ENCODE measurements at places on chromosomes 3 and 15. TPM values are rescaled to one million over a fixed set of nuclear protein-coding genes. Genes with fewer than 3 reads are reported as not detected.

GRCh38 chr15:61318802-61319525, 89.9 kb upstream of the RORA start:
- no peaks in the 10 kb centered on the region for H3K4me1 ChIP-seq
- H3K4me3 ChIP-seq, result no peak overlapping the region
- no peaks in the 10 kb centered on the region for H3K27me3 ChIP-seq
- no peak for DNase-seq

Gene IDH3A
- 41.7 TPM for total RNA-seq

Gene GOLGA6D
- total RNA-seq, result not detected

GRCh38 chr3:61522060-61522459, 39.3 kb upstream of the PTPRG start:
- H3K36me3 ChIP-seq, result no peaks in the 10 kb centered on the region
- no peak for DNase-seq
- H3K27ac ChIP-seq, result no peak overlapping the region
- H3K4me1 ChIP-seq, result no peaks in the 10 kb centered on the region
- no peak overlapping the region for H3K4me3 ChIP-seq

DNA sequence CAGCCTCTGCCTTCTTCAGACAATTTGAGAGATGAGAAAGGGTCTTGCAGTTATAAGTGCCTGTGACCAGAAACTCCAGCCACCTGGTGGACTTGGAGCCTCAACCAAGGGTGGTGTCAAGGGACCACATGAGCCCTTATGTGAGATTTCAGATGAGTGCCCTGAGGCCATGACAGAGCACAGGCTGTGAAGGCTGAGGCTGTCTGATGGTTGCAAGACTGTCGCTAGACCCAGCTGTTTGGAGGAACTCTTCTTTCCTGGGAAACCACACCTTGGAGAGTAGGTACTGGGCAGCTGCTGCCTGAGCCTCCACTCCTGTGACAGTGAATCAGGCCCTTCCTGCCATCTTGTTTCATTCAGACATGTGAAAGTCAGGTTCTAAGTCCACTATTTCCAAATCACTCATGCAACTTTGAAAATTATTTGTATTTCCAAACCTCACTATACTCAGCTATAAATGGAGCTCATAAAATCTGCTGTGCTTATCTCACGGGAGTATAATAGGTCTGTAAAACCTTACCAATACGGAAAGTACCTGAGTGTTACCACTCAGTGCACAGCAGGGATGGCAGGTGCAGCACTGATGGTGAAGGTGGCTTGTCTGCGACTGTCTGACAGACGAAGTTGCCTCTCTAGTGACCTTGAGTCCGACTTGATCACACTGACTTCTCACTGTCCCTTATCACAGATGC, 99.4 kb downstream of the RPL39L start:
- H3K36me3 ChIP-seq, result peaks cover 6% of the 10 kb centered on the region
- H3K4me3 ChIP-seq, result no peak overlapping the region

- no peaks in the 10 kb centered on the region for H3K36me3 ChIP-seq
- H3K4me1 ChIP-seq, result no peaks in the 10 kb centered on the region
- H3K27ac ChIP-seq, result no peak overlapping the region
- DNase-seq, result no peak
- H3K4me3 ChIP-seq, result no peak overlapping the region
- no peaks in the 10 kb centered on the region for H3K27me3 ChIP-seq
These were observed 713.3 kb upstream of the GBE1 start for GRCh38 chr3:82474711-82475110.

Gene C3orf80
- total RNA-seq, result 0.30 TPM

Gene VGLL3
- total RNA-seq, result 27.1 TPM

GRCh38 chr15:70420086-70420947, 322.6 kb upstream of the TLE3 start:
- no peaks in the 10 kb centered on the region for H3K27me3 ChIP-seq
- no peak for DNase-seq
- H3K4me1 ChIP-seq, result no peaks in the 10 kb centered on the region
- H3K4me3 ChIP-seq, result no peak overlapping the region

GRCh38 chr3:198071602-198072287, 111.7 kb downstream of the LMLN start:
- no peaks in the 10 kb centered on the region for H3K27me3 ChIP-seq
- no peaks in the 10 kb centered on the region for H3K4me1 ChIP-seq
- no peak overlapping the region for H3K27ac ChIP-seq
- no peaks in the 10 kb centered on the region for H3K36me3 ChIP-seq

Gene CCDC33
- 43.4 TPM for total RNA-seq

DNA sequence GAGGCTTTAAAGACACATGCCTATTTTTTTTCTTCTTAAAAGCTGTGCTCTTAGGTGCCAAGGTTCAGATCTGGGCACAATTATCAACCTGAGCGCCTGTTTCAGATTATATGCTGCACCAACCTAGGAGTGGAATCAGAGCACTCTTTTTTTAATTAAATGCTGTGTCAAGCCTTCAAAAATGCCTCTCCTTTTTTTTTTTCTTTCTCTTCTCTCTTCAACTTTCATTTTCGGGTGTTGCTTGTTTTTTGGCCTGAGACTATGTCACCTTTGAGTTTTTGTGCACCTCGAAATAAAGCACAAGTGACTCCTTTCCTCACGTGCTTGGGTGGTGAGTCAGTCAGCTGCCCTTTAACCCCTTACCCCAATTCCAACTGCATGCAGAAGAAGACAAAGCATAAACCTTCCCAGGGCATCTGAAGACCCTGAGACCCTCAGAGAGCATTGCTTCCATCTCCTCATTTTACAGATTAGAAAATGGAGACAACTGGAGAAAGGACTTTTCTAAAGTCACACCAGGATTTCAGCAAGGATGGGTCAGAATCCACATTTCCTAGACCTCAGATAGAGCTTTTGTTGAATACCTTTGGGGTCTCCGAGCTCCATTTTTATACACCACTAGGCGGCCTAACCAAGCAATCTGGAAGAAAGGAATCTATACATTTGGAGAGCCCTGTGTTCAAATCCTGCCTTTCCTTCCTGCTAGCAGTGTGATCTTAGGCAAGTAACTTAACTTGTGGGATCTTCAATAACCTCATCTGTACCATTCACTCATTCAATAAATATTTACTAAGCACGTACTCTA, 631 bp upstream of the PRICKLE2 start:
- peaks cover 18% of the 10 kb centered on the region for H3K4me1 ChIP-seq
- DNase-seq, result no peak
- H3K36me3 ChIP-seq, result no peaks in the 10 kb centered on the region
- no peaks in the 10 kb centered on the region for H3K27me3 ChIP-seq
- H3K27ac ChIP-seq, result peak overlapping the region; percentile 73
